ENCODE measurements at places on chromosomes 3 and 15.
A peak's percentile ranks its signal among the peaks of the same experiment; 100 is the strongest.

DNA sequence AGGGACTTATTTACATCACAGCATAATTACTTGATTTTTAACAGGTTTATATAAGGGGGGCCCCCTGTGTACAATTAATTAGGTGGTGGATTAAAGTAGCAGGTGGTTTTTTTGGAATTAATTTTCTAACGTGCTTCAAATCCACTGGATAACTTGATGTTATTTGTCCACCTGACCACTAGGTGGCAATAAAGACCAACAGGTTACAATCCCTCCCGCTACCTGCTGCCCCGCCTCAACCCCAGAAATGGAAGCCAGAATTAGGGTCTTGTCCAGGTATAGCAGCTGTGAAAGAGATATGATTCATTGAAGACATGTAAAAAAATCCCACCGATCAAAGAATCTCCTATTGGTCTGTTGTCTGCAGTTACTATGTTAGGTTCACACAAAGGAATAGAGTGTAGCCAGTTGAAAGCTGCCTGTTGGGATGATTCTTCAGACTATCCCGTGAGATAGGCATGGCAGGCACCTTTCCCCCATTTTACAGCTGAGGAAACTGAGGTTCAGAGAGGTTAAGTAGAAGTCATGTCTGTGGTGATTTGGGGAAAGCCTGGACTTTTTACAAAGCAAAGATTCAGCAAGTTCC is 44.0 kb downstream of the MFSD1 start:
- peak; percentile 9 for DNase-seq

GRCh38 chr15:101613130-101614000 is 38.8 kb downstream of the TM2D3 start:
- no peak for DNase-seq

- DNase-seq = no peak
Measured at GRCh38 chr3:17330660-17331059, 411.8 kb downstream of the TBC1D5 start.

DNA sequence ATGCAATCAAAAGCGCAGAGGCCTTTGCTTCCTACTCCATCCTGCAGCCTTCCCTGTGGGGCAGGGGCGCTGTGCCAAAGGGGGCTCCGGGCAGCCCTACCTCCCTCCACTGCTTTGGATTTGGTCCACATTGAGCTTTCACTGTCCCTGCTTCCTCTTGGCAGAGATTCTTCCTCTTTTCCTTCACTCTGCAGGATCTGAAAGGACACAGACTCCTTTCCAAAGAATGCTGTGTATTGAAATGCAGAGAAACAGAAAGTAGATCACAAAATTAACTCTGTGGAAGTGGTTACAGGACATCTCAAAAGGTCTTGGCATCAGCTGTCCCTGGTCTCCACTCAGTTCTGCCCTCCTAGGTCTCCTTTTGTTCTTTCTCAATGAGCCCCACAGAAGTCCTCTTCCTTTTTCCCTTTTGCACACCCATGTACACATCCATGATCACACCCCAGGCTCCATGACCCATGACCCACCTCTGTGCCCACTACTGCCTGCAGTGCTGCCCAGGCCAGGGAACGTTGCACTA is 64.1 kb downstream of the CCR1 start:
- DNase-seq = no peak

GRCh38 chr3:13705702-13706280 is 156.9 kb downstream of the FBLN2 start:
- DNase-seq = no peak

DNA sequence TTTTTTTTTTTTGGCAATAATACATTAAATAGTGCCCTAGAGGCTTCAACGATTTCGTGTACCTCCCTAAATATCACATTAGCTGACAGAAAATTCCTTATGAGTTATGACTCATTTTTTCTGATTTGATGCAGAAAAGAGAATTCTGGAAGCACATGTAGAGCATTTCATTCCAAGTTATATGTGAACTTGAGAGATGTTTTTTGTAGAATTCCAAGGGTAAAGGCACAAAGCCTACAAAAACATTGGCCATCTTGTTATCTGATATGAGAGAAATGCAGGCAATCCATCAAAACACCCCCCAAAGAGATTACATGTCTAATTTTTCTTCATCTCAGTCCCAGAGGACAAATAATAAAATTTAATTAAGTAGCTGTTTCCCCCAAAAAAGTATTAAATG is 6.7 kb upstream of the PFN2 start:
- no peak for DNase-seq

DNA sequence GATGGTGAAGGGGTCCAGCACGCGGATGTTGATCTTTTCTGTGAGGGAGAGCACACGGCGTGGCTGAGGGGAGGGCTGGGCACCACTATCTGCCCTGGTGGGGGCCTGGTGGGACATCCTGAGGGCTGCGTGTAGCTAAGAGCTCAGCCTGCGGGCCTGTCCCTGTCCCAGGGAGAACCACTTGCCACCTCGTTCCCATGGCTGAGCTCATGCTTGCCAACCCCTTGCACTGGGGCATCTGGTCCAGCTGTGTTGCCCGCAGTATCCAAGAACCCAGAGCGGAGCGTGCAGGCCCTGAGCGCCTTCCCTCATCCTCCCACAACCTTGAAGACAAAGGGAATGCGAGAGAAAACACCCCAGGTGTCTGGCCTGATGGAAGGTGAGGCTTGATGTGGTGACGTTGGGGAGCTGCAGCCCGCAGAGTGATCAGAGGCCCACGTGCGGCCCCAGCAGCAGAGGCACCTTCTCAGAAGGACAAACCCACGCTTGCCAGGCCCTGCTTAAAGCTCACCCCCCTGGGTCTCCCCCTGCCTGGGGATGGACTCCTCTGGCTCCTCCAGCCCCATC is 28.9 kb downstream of the TKT start:
- no peak for DNase-seq

DNA sequence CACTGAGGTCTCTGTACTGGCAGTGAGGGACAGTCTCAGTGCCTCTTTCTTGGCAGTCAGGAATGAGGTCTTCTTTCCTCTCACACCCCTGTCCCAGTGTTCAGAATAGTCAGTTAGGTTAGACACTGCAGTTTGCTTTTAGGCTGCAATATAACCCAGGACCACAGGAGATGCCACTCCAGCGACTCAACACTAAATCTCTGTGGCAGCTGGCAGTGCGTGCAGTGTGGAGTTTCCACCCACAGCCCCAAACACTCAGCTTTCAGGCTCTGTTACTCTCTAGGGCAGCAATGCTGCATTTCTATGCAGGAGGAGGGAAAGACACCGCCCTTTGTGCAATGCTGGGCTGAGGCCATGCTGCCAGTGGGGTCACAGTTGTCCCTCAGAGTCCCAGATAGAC is 150.2 kb upstream of the SUCLG2 start:
- DNase-seq = no peak

GRCh38 chr3:184525337-184526087 is 36.1 kb upstream of the EPHB3 start:
- no peak for DNase-seq

GRCh38 chr3:178761024-178761423 is 224.8 kb downstream of the KCNMB2 start:
- DNase-seq = no peak

DNA sequence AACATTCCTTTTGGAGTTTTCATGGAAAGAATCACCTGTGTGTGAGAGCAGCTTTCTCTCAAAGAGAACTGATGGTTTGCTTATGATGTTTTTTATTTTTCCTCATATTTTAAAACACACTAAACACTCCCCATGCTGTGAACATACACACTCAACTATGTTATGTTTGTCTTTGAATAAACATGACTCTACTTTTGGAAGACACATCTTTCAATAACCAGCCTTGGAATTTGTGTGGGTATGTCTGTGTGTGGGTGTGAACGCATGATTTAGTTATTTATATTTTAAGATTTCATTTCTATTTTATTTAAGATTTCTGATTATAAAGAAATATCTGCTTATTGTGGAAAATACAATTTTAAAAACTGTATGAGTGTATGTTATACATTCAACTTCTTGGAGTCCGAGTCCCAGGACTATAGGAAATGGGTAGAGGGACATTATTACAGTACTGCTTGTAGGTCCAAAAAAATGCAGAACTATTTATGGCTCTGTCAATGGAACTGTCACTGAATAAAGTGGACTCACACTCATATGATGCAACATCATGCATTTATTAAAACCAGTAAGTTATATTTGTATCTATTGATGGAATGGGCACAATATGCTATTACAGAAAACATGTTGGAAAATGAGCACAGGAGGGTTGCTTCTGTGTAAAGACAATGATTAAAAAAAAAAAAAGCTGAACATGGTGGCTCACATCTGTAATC is 43.5 kb downstream of the PDZRN3 start:
- no peak for DNase-seq

Measured in NCI-H446 (cell line).